ENCODE measurements at places on chromosomes 5 and 9.

GRCh38 chr9:99054581-99054980, 50.3 kb upstream of the TGFBR1 start:
- peaks cover 59% of the 10 kb centered on the region for H3K4me1 ChIP-seq
- no peak overlapping the region for H3K4me3 ChIP-seq
- no peak for DNase-seq
- H3K27ac ChIP-seq = no peak overlapping the region

GRCh38 chr5:91367344-91367743, 15.8 kb downstream of the ARRDC3 start:
- H3K4me3 ChIP-seq = no peak overlapping the region
- peaks cover 15% of the 10 kb centered on the region for H3K4me1 ChIP-seq
- H3K27ac ChIP-seq = no peak overlapping the region
- H3K27me3 ChIP-seq = no peaks in the 10 kb centered on the region
- DNase-seq = no peak

- H3K4me3 ChIP-seq = no peak overlapping the region
- no peaks in the 10 kb centered on the region for H3K4me1 ChIP-seq
- peaks cover 6% of the 10 kb centered on the region for H3K27me3 ChIP-seq
- DNase-seq = no peak
- H3K27ac ChIP-seq = no peak overlapping the region
Measured at GRCh38 chr9:124183772-124184171, 74.0 kb upstream of the NEK6 start.

- H3K36me3 ChIP-seq = no peaks in the 10 kb centered on the region
- no peak overlapping the region for H3K27ac ChIP-seq
- no peak overlapping the region for H3K4me3 ChIP-seq
- no peak for DNase-seq
Measured at GRCh38 chr5:68325065-68325580, 109.6 kb downstream of the PIK3R1 start.

- DNase-seq = no peak
- H3K4me1 ChIP-seq = no peaks in the 10 kb centered on the region
- H3K27me3 ChIP-seq = no peaks in the 10 kb centered on the region
- H3K36me3 ChIP-seq = peaks cover 79% of the 10 kb centered on the region
- H3K4me3 ChIP-seq = no peak overlapping the region
Measured at GRCh38 chr9:132606066-132606465, 23.7 kb downstream of the BARHL1 start.

- H3K4me1 ChIP-seq = peaks cover 18% of the 10 kb centered on the region
- no peaks in the 10 kb centered on the region for H3K27me3 ChIP-seq
- DNase-seq = no peak
- no peaks in the 10 kb centered on the region for H3K36me3 ChIP-seq
Measured at GRCh38 chr9:93902051-93902779, 52.9 kb downstream of the BARX1 start.

DNA sequence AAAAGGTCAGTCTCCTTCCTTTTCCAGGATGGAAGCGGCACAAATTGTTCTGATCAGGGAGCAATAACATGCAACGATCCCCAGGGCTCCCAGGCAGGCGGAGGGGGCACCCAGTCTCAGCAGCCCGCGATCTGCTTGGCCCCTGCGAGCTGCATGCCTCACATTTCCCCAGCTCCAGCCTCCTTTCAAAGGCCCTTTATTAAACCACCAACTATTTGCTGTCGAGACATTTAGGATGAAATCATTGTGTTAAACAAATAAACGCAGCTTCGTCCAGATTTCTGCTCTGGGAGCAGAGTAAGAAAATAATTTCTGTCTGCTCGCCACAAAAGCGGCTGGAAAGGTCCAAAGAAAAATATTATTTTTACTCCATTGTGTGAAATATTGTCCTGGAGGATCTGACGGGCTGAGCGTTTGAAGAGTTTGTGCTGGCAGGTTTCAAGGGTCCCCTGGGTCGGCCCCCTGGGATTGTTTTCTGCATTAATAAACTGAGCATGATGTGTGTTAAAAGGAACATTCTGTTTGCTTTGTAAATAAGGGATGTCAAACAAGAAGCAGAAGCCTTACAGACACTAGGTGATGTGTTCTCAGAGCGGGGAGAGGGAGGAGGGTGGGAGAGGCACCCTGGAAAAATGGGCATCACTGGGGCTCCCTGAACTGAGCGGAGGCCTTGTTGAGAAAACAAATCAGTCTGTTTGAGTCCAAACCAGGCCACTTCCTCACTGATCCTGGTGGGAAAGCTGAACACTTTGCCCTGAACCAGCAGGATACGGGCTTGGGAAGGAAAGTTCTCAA, 110.1 kb downstream of the FOXD1 start:
- DNase-seq = no peak
- H3K27ac ChIP-seq = no peak overlapping the region
- no peaks in the 10 kb centered on the region for H3K4me1 ChIP-seq
- H3K36me3 ChIP-seq = no peaks in the 10 kb centered on the region

GRCh38 chr5:145141534-145141933, 693.6 kb downstream of the PRELID2 start:
- no peak overlapping the region for H3K27ac ChIP-seq
- no peaks in the 10 kb centered on the region for H3K36me3 ChIP-seq
- DNase-seq = no peak
- no peak overlapping the region for H3K4me3 ChIP-seq

GRCh38 chr5:151383011-151383410, 35.7 kb upstream of the SLC36A2 start:
- no peaks in the 10 kb centered on the region for H3K36me3 ChIP-seq
- no peak overlapping the region for H3K4me3 ChIP-seq
- peaks cover 5% of the 10 kb centered on the region for H3K27me3 ChIP-seq

- no peak overlapping the region for H3K27ac ChIP-seq
- H3K27me3 ChIP-seq = no peaks in the 10 kb centered on the region
- H3K4me3 ChIP-seq = peak overlapping the region; percentile 65
Measured at GRCh38 chr5:56479126-56479525, 246.0 kb upstream of the ANKRD55 start.
